ENCODE measurements at places on chromosomes 1 and 21.

DNA sequence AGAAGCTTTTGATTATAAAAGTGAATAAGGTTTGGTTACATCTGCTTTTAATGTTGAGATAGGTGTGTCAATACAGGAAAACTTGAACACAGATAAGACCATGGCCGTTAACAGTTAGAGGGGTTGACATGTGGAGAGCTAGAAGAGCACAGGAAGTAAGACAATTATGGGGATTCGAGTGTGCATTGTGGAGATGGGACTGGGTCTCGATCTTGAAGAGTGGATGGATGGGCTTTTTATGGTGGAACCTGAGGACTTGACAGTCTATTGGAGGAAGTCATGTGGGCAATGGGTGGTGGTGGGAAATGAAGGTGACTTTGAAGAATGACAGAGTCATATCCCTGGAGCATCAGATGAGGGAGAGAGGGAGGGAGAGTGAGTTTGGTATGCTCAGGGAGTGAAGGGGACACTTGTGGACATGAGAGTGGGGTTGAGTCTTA lies 12.1 kb downstream of the DYRK1A start:
- no peak for DNase-seq

DNA sequence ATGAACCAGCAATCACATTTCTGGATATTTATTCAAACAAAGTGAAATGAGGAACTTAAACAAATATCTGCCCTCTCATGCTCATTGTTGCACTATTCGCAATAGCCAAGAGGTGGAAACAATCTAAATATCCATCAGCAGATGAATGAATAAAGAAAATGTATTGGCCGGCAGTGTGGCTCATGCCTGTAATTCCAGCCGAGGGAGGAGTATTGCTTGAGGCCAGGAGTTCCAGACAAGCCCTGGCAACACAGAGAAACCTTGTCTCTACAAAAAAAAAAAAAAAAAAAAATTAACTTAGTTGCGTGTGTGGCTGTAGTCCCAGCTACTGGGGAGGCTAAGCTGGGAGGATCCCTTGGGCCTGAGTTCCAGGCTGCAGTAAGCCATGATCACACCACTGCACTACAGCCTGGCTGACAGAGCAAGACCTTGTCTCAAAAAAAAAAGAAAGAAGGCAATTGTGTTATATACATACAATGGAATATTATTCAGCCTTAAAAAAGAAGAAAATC lies 191.4 kb downstream of the AKT3 start:
- no peak for DNase-seq

GRCh38 chr1:54679706-54680105 lies 36.0 kb upstream of the TTC4 start:
- DNase-seq, result no peak

- DNase-seq, result peak; percentile 99
These were observed 77.6 kb downstream of the XCL2 start for GRCh38 chr1:168466092-168466713.

DNA sequence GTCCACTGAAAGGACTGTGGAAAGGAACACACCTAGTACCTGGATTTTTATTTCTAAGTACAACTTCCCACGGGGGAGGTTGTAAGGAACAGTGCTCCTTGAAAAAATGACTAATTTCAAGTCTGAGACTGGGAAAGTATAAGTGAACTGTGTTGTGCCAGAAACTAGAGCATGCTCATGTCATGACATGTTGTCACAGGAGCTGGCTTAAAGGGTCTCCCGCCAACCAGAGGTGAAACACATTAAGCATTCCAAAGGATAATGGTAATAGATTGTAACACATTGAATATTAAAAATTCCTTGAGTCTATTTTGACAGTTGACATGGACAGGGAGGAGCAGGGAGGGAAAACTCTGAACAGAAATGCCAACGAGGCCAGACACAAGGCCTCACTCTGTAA lies 6.3 kb downstream of the ATP2B4 start:
- no peak for DNase-seq

DNA sequence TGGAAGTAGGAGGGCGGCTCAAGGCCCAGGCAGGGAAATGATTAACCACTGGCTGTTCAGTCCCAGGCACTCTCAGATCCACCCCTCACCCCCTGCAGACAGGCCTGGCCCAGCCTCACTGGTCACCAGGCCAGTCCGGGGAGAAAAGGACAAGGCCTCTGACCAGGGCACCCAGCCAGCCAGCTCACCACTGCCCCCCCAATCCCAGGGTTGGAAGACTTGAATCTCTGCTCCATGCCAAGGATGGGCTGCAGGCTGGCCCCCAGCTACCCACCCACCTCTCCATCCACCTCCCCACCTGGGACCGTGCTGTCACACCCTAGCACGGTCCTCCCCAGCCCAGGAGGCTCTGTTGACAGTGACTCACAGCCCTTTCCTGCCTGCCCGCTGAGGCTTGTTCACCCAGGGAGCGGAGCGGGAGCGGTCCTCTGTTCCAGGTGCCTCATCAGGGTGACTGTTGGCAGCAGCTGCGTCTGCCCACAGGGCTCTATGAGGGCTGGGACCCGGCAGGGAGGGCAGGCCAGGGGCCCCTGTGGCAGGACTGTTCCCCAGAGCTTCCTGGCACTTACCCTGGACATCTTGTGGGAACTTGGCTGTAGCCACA lies 2.2 kb downstream of the LAD1 start:
- DNase-seq, result no peak

GRCh38 chr1:96370757-96371156 lies 350.8 kb upstream of the PTBP2 start:
- no peak for DNase-seq

- DNase-seq, result peak; percentile 23
These were observed 14.1 kb upstream of the ACTL8 start for GRCh38 chr1:17741052-17741451.

GRCh38 chr1:100075773-100076172 lies 57.0 kb downstream of the SASS6 start:
- DNase-seq, result no peak

DNA sequence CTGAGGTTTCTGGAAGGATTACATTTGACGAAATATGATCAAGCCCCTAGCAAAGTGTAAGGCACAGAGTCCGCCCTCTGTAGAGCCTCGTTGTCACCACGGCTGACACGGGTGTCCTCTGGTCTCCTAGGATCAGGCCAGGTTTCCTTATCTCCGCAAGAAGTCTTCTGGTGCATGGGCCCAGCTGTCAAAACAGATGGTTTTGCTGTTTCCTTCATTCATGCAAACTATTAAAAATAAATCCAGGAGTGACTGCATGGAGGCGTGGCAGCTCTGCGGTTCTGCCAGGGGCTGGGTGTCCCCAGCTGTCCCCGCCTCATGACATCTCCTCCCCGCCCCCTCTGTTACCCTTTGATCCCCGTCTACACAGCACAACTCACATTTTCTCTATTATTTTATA lies 209.0 kb downstream of the DYRK1A start:
- DNase-seq, result no peak
